ENCODE measurements at places on chromosomes 11 and 22. TPM values are rescaled to one million over a fixed set of nuclear protein-coding genes. Genes with fewer than 3 reads are reported as not detected.

DNA sequence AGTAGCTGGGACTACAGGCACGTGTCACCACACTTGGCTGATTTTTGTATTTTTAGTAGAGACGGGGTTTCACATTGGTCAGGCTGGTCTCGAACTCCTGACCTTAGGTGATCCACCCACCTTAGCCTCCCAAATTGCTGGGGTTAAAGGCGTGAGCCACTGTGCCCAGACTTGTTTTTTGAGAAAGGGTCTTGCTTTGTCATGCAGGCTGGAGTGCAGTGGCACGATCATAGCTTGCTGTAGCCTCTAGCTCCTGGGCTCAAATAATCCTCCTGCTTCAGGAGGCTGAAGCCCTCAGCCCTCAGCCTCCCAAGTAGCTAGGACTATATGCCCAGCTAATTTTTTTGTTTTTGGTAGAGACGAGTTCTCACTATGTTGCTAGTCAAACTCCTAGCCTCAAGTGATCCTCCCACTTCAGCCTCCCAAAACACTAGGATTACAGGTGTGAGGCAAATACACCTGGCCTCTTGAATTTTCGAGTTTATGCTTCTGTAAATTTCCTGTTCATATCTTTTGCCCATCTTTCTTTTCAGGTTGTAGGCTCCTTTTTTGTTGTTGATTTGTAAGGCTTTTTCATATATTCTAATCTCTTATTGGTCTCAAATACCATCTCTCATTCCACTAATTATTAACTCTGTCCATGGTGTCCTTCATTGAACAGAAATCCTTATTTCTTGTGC lies 3.4 kb upstream of the RBM4B start:
- no peaks in the 10 kb centered on the region for H3K27me3 ChIP-seq
- H3K4me1 ChIP-seq: peaks cover 20% of the 10 kb centered on the region
- no peak for DNase-seq
- H3K4me3 ChIP-seq: no peak overlapping the region

DNA sequence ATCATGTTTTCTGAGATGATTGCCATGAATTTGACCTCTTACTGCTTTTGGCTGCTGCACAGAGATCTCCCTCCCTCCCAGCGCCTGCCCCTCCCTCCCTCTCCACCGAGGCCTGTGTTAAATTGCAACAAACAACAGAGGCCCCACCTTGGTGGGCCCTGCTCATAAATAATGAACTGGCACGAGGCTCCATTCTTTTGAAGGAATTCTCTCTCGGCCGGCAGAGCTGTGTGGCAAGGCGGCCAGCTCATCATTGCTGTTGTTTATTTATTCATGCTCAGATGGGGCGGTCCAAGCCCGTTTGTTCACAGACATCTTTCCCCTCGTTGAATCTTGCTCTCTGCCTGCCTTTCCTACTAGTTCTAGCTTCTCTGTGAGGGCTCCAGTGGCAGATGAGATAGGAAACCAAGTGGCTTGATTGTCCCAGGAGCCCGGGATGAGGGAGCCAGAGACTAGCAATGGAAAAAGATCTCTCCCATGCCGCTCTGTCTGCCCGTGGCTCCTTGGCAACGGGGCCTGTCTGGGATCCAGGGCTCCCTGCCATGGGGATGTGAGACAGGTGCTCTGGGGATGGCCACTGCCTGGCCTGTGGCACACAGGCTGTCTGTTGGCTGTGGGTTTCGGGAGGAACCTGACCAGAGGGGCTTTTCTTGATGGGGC lies 192.6 kb downstream of the DSCAML1 start:
- H3K27me3 ChIP-seq: peaks cover 11% of the 10 kb centered on the region
- no peaks in the 10 kb centered on the region for H3K36me3 ChIP-seq
- H3K4me1 ChIP-seq: no peaks in the 10 kb centered on the region
- no peak overlapping the region for H3K4me3 ChIP-seq
- DNase-seq: no peak

Gene FGF3
- polyA plus RNA-seq: not detected

GRCh38 chr11:60193687-60194433 lies 11.0 kb upstream of the MS4A6A start:
- H3K27ac ChIP-seq: peak overlapping the region; percentile 42
- peaks cover 14% of the 10 kb centered on the region for H3K4me1 ChIP-seq
- peak; percentile 43 for DNase-seq
- H3K36me3 ChIP-seq: no peaks in the 10 kb centered on the region
- H3K27me3 ChIP-seq: peaks cover 3% of the 10 kb centered on the region
- peak overlapping the region; percentile 76 for H3K4me3 ChIP-seq

GRCh38 chr11:105023003-105023402 lies at the start of gene CASP5:
CASP5 (minus strand) TSS chr11:105023168; CDS start chr11:105023136, 32 bp downstream.
- peaks cover 34% of the 10 kb centered on the region for H3K4me1 ChIP-seq
- H3K27me3 ChIP-seq: no peaks in the 10 kb centered on the region
- H3K27ac ChIP-seq: peak within 1 kb of the TSS; percentile 13
- peaks cover 21% of the 10 kb centered on the region for H3K36me3 ChIP-seq
- no peak within 1 kb of the TSS for H3K4me3 ChIP-seq
- no peak for DNase-seq
